ENCODE measurements at places on chromosomes 2 and 18. TPM values are rescaled to one million over a fixed set of nuclear protein-coding genes. Genes with fewer than 3 reads are reported as not detected.

The CFAP210 gene
- total RNA-seq = not detected

The TTN gene
- total RNA-seq = 3.3 TPM

The PROC gene
- total RNA-seq = not detected

The WDSUB1 gene
- total RNA-seq = 4.6 TPM

The TMEFF2 gene
- total RNA-seq = not detected

The KCNS3 gene
- total RNA-seq = 0.65 TPM

The COL4A3 gene
- total RNA-seq = not detected

The ACOXL gene
- total RNA-seq = not detected

The TMEM178A gene
- total RNA-seq = not detected

The CNGA3 gene
- not detected for total RNA-seq

The PTPRM gene
- 123 TPM for total RNA-seq

The TRIM43 gene
- total RNA-seq = not detected

The LIMS3 gene
- 34.9 TPM for total RNA-seq

The SYT4 gene
- not detected for total RNA-seq

The KCNG2 gene
- total RNA-seq = not detected

The GPAT2 gene
- total RNA-seq = 18.3 TPM

The PRKD3 gene
- total RNA-seq = 82.2 TPM

The LHCGR gene
- not detected for total RNA-seq

The RAB12 gene
- total RNA-seq = 61.2 TPM

The DUSP19 gene
- total RNA-seq = 2.6 TPM

The GPR39 gene
- total RNA-seq = 0.10 TPM

The ST8SIA5 gene
- not detected for total RNA-seq

The DSG2 gene
- total RNA-seq = 0.19 TPM

The FAP gene
- 4.5 TPM for total RNA-seq

Data from vein endothelial cell (primary cell).